ENCODE measurements at places on chromosomes 7 and 10.
A peak's percentile ranks its signal among the peaks of the same experiment; 100 is the strongest.

- DNase-seq, result no peak
These were observed 49.5 kb downstream of the SGMS1 start for GRCh38 chr10:50574305-50574704.

DNA sequence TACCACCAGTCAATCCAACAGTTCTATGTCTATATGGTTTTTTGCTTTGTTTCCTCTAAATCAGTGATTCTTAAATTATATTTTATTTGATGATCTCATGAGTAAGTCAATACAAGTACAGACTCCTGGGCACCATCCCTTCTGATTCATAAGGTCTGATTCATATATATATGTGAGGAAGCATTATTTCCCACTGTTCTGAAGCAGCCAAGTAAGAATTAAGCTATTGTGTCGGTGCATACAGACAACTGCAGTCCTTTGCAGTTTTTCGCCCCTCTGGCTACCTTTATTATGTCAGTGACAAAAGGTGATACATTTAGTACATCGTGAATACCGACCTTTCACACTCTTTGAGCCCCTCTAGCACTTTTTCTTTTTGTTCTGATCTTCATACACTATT is 1079.6 kb upstream of the C7orf33 start:
- DNase-seq, result no peak

DNA sequence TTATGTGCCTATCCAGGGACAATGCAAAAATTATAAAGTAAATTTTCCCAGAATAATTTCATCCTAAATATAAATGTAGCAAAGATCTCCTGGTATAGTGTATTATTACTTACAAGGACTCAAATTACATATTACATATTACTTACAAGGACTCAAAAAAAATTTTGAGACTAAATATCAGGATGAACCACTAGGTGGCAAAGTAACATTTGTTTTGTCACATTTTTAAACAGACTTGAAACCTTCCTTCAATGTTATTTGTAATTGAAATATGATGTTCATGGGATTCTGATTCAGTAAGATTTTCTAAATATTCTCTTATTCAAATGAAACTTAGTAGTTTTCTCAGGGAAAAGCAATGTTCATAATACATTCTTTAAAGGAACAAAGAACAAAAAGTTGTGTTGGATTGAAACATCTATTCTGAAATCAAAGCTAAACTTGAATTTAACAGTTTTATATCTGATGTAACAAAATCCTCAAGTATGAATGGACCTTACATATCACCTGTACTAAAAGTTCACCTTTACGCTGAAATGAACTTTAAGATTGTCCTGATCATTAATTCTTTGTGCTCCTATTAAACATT is 74.3 kb upstream of the GNAI1 start:
- peak; percentile 36 for DNase-seq

- no peak for DNase-seq
These were observed 222.6 kb upstream of the PPP2R2D start for GRCh38 chr10:131678171-131678570.

DNA sequence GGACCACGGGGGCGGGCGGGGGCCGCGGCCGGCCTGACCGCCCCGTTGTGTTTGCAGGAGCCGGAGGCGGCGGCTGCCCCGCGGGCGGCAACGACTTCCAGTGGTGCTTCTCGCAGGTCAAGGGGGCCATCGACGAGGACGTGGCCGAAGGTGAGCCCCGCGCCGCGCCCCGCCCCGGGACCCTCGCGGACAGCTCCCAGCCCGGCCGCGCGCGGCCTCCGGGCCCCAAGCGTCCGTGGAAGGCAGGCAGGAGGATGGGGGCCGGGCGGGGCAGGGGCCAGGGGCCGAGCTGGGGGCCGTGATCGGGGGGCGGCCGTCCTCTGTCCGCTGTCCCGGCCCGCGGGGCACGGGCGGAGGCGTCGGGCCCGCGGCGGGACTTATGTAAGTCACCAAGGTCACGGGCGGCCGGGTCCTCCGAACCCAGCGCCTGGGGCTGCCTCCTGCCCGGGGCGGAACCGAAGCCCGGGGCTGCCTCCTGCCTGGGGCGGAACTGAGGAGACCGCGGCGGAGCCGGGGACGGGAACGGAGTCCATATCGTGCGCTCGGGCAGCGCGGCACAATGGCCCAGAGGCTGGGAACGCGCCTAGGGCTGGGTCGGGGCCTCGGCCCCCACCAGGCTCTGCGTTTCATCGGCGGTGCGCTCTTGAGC is 497 bp downstream of the PPP2R2D start:
- no peak for DNase-seq

- no peak for DNase-seq
These were observed 117.7 kb downstream of the PFKFB3 start for GRCh38 chr10:6320320-6321010.

DNA sequence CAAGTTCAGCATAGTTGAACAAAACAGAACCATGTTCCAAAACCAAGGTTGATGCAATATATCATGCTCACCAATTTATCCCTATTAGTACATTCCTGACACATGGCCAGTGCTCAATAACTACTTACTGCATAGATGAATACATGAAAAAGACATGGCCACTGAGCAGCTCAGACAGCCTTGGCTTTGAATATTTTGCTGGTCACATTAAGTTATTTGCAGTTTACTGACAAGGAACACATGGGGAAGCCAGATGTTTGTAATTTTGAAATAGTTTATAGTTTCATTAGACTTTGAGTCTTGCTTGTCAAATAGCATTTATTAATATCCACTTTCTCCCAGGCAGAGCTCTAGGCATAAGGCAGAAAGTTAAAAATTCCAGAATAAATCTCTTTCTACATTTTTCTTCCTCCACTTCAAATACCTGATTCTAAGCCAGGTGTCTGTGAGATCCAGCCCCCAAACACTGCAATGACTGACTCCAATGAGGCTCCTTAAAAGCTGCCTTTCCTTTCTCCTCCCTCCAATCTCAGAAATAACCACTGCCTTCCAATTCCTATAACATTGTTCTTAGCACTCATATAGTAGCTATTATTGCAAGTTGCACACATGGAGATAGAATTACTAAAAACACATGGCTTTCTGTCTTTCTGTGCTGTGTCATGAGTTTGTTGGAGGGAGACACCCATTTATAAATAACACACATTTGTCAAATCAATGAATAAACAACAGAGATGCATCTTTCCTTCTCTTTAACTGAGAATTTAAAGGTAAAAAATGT is 91.3 kb downstream of the PCGF5 start:
- DNase-seq, result no peak

DNA sequence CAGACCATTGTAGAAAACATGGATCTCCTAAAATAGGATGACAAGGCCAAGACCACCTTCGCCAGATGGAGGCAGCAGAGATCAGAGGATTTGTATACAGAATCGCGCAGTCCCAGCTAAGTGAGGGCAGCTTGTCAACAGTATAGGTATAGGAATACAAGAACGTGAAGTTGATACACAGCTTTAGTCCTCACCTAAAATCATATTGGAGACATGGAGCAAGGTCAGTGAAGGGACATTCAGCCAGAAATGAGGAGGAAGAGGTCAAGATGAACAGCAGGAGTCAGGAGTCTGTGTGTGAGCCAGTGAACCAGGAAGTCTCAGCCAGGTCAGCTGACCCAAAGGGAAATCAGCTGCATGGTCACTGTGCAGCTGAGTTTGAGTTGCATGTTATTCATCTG is 263.4 kb upstream of the PRKCQ start:
- no peak for DNase-seq

- no peak for DNase-seq
These were observed 705.0 kb downstream of the AUTS2 start for GRCh38 chr7:70303309-70303708.

GRCh38 chr7:117126676-117127075 is 173.4 kb downstream of the ST7 start:
- DNase-seq, result no peak

- no peak for DNase-seq
These were observed 18.4 kb downstream of the GNA12 start for GRCh38 chr7:2825559-2826227.

DNA sequence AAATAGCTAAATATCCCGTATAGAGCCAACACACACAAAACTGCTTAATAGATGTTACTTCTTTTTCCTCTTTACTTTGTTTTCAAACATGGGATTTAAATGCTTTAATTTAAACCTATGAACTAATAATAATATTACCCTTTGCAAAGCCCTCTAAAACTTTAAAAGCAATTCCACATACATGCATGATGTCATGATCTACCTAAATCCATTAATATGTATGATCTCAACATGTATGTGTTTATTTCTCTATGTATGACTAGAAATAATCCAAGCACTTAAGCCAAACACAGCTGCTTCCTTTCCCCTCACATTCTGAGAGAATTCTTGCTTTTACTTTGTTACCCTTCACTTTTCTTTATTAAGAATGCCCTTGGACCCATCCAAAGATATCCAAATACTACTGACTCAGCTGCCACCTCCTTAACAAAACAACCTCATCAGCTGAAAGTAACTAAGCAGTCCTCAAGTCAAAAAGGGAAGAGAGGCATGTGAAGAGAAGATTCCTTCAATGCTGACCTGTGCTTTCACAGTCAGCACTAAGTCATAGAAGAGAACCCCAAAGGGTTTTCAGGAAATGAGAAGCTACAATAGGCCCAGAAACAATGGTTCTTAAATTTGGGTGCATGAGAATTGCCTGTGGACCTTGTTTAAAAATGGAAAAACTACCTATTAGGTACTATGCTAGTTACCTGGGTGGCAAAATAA is 266.4 kb upstream of the LRGUK start:
- DNase-seq, result no peak

DNA sequence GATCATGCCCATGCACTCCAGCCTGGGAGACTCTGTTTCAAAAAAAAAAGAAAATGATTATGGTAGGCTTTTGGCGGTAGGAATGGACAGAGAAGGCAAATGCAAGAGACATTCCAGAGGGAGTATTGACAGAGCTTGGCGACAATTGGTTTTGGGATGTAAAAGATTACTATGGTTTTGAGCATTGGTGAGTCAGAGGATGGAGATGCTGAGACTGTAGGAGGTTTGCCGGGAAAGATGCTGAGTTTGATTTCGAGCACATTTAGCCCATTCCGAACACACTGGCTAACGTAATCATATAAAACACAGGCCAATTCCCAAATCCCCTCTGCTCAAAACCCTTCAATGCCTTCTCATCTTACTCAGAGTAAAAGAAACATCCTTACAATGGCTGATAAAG is 161.6 kb upstream of the MKLN1 start:
- no peak for DNase-seq

DNA sequence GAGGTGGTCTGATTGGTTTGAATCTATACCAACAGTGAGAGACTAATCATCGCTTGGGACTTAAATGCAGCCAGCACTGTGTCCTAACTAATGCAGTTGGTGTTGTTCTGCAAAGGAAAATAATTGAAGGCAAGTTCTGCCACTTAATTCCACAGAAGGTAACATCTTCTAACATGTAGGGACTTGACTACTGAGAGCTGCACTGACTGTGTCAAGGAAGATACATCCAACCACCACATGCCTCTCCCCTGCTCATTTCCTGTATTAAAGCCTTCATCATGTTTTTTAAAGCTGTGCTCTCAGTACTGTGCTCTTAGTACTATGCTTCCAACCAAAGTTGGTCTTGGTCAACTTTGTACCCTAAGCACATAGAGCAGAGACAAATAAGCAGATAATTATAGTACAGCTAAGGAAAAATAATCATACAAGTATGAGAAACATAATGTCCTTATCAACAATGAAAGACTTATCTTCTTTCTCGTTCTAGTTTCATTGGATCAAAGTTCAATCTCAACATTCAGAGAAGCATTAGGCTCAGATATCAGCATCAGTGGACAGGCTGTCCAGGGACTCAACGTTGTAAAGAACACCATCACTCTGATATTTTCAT is 2.8 kb upstream of the CYP3A4 start:
- no peak for DNase-seq

GRCh38 chr7:102111061-102112041 is 175.3 kb upstream of the SH2B2 start:
- no peak for DNase-seq

DNA sequence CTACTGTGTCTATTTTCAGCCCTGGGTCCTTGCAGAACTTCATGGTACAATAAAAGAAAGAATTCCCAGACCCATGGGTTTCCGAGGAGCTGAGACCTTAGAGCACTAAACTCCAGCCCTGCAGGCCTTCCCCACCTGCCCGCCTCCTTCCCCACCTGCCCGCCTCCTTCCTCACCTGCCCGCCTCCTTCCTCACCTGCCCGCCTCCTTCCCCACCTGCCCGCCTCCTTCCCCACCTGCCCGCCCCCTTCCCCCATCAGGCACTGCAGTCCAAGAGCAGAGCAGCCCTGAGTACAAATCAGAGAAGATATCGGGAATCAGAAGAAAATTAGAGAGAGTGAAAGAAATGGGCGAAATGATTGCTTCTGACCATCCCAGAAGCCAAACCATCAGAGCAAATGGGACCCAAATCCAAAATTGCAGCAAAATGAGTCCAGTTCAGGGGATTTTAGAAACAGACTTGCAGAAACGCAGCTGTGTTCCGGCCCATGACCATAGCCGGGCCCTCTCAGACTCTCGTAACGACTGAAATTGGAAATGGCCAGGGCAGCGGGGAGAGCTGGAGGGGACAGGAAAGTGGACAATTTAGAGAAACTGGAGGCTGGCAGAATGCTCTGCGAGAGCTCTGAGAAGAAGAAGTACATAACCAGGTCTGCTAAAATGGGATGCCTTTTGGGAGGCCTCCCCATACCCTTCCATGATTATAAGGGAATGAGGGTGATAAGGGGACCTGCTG is 568.4 kb downstream of the TCERG1L start:
- no peak for DNase-seq

- no peak for DNase-seq
These were observed 14.7 kb downstream of the BRAT1 start for GRCh38 chr7:2540641-2541051.
